ENCODE measurements at places on chromosomes 11 and 22.

- no peak for DNase-seq
Measured at GRCh38 chr22:37079668-37080171, 28.2 kb downstream of the KCTD17 start.

- DNase-seq = no peak
Measured at GRCh38 chr22:25380122-25380747, 160.8 kb downstream of the CRYBB2 start.

DNA sequence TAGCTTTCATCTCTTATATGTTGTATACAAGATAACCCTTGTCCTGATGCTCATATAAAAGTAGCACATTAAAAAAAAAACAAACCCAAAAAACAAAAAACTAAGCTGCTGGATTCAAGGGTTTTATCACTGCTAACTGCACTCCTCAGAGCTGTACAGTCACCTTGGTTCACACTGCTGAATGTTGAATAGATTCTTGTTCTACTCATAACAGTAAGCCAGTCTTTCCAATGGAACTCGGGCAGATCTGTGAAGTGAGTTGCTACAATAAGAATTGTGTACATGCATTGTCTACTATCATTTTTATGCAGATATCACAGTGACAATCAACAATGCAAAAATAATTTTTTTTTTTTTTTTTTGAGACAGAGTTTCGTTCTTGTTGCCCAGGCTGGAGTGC is 4.7 kb downstream of the HARBI1 start:
- no peak for DNase-seq

- peak; percentile 97 for DNase-seq
Measured at GRCh38 chr22:21816787-21817496, 50.5 kb downstream of the MAPK1 start.

DNA sequence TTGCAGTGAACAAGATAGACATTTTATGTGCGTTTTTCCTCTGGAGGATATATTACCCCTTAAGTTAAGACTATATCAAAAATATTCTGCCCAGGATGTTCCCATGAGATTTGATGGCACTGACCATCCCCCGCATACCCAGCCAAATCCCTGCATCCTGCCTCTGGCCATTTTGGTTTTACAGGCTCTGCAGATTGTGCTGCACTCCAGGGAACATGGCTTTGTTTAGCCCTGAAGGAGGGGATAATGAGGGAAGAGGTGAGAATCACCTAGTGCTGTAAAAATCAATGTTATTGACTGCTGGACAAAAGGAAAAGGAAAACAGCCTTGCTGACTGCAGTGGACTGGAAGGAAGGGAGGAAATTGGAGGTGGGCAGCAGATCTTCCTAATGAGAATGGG is 717.4 kb downstream of the DLG2 start:
- no peak for DNase-seq
